ENCODE measurements at places on chromosomes 4 and X. TPM values are rescaled to one million over a fixed set of nuclear protein-coding genes. Genes with fewer than 3 reads are reported as not detected.
A peak's percentile ranks its signal among the peaks of the same experiment; 100 is the strongest.

- no peak for DNase-seq
Observed at GRCh38 chr4:71663780-71664179, 120.1 kb downstream of the GC start.

DNA sequence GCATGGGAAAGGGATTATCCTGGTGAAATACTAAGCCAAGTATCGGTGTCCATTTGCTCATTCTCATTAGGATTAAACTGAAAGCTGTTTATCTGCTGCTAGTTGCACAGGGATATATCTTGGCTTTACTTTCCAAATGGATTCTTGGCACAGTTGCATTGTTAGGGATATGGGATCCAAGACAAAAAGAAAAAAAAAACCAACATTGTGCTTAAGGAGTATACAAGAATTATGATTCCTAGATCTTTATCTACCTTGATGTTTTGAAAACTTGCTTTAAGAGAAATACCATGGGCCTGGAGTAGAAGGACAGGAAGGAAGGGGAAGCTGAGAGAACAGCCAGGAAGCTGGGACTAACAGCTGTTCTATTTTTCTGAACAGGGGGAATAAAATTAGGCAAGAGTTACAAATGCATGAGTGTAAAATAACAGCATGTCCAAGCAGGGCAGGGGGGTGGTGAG is 107.6 kb downstream of the ATXN3L start:
- no peak for DNase-seq

DNA sequence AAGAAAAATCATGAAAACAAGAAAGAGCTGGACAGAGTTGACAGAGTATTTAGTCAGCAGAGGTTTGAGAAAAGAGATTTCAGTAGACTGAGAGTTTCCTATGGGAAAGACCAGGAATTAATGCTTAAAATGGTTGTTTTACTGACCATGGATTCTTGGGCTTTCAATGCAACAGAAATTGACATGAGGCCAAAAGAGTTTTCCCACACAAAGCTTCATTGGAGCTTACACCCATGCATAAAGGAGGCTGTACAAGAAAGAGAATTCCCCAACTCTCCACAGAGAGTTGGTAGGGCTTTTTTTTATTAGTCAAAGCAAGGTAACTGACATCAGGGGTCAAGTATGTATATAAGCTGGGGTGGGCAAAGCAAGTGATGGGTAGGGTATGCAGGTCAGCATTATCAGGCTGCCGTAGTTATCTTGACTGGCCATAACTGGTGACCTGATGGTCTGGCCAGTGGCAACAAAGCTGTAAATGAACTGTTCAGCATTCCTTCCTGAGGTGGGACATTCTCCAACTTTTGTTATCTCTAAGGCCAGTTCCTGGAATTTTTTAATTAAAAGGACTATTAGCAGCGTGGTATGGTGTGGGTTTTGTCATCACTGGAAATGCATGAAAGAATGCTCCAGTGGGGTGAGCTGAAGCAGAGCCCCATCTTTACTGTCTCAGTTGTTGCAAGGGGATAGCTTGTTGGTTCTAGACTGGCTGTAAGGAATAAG is 117.0 kb downstream of the ADAM29 start:
- no peak for DNase-seq

GRCh38 chr4:17475481-17475880 is 36.4 kb downstream of the QDPR start:
- no peak for DNase-seq

DNA sequence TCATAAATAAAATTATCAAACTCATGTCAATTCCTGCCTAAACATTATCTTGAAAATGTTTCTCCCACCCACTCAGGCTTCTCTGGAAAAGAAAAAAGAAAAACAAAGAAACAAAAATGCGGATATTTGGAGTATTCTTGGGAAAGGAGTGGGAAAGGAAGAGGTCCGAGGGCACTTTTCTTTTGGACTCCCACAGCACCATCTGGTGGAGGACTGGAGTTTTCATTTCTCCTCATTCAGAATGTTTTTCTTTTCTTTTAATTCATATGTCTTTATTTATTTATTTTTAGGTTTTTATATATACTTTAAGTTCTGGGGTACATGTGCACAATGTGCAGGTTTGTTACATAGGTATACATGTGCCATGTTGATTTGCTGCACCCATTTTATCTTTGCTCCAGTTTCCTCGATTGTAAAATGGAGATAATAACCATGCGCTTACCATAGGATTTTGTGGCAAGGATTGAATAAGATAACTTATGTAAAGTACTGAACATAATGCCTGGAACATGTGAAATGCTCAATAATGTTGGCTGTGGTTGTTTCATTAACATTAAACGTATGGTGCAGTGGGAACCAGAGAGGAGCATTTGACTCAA is 8.0 kb upstream of the KCNE5 start:
- DNase-seq, result no peak

- DNase-seq, result no peak
Observed at GRCh38 chr4:141497627-141498026, 138.8 kb upstream of the IL15 start.

DNA sequence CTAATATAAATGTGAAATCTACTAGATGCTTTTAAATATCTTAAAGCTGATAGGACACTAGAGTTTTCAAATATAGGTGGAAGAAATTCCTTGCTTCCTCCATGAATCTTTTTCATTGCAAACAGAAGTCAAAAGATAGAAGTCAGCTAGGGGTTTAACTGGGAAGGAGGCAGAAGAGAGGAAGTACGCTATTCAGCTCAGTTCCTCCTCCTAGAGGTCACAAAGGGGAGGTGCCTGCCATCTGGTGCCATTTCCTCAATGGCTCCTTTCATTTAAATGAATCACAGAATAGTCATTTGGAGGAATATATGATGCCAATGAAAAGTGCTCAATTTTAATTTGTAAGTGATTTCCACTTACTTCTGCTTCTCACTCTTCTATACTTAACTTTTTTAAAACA is 8.5 kb downstream of the COL25A1 start:
- no peak for DNase-seq

- peak; percentile 28 for DNase-seq
Observed at GRCh38 chrX:154486052-154486395, 391 bp downstream of the UBL4A start.

GRCh38 chr4:7330811-7331681 is 103.7 kb downstream of the PSAPL1 start:
- no peak for DNase-seq

DNA sequence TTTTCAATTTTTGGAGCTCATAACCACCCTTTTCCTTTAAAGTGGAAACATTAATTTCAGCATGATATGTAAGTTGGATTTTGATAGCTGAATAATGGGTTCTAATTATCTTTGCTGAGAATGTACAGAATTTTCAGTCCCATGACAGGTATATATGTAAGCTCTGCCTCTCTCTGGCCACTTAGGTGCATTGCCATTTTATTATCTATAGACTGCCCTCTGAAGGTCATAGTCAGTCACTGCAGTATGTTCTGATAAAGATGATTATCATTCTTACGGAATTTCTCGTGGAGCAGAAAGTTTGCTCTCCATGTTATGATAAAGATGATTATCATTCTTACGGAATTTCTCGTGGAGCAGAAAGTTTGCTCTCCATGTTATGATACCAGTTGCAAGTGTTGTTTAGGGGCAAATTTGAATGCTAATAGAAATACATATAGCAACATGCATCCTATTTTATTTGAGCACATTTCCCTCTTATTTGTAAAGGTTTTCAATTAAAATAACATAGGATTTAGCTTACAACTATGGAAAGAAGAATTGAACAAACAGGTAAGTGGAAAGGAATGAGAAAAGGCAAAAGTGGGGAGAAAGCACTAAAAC is 10.4 kb downstream of the AFP start:
- no peak for DNase-seq

GRCh38 chrX:32804034-32804433 is 407.3 kb downstream of the DMD start:
- DNase-seq, result no peak

GRCh38 chr4:31291238-31291637 is 571.1 kb downstream of the PCDH7 start:
- no peak for DNase-seq

GRCh38 chrX:32501606-32502005 is 709.7 kb downstream of the DMD start:
- DNase-seq, result no peak

DNA sequence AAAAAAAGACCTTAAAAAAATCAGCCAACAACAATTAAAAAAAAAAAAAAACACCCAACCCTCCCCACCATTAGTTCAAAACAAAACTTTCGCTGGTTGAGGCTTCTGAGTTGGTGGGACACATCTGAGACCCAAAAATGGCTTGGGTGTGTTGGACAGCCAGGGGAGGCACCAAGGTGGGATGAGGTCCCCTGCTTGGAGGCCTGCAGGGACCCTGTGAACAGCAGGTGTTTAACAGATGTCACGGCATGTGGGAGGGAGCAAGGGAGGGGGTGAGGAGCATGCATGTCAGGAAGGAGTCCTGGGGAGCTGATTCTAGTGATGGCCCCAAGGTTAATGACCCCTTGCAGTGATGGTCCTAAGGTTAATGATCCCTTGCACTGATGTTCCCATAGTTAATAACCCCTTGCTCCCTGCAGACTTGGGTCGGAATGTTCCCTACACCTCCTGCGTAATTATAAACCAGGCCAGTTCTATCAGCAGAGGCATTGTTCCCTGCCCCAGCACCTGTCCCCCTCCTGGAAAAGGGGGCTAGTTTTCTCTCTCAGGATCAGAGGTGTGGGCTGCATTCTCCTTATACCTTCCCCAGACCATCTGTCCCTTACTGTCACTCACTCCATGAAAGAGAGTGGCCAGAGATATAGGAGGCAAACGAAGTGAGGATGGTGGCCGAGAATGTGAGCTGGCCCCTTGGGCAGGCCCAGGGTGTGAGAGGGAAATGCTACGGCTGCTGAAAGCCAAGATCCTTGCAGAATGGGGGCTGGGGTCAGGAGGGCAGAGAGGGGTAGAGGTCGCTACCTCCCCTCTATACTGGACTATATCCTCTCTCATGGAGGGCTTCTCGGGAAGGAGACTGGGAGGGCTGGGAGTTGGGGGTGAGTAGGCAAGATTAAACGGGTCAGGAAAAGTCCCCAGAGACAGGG is 2.3 kb upstream of the FOXP3 start:
- DNase-seq, result no peak

- no peak for DNase-seq
Observed at GRCh38 chrX:153778181-153778580, 2.7 kb upstream of the SRPK3 start.

IL2RG gene
- total RNA-seq, result 397 TPM

SPON2 gene
- total RNA-seq, result 12.1 TPM

RPS6KA6 gene
- total RNA-seq, result not detected

GPRIN3 gene
- 37.1 TPM for total RNA-seq

SMIM43 gene
- total RNA-seq, result not detected

LRRC66 gene
- 0.08 TPM for total RNA-seq

PRR32 gene
- total RNA-seq, result not detected

MAGEE1 gene
- 1.8 TPM for total RNA-seq

TLR8 gene
- total RNA-seq, result not detected

MND1 gene
- 13.5 TPM for total RNA-seq

GPR50 gene
- not detected for total RNA-seq

NXF2B gene
- not detected for total RNA-seq

GPM6B gene
- not detected for total RNA-seq

PTTG2 gene
- 0.66 TPM for total RNA-seq

DUSP21 gene
- not detected for total RNA-seq

EPGN gene
- total RNA-seq, result not detected

LIMCH1 gene
- total RNA-seq, result not detected

PFKFB1 gene
- 0.93 TPM for total RNA-seq

Measured in activated T-helper 1 cell treated with anti-CD3 and anti-CD28 coated beads, Interleukin-12 subunit alpha, Interleukin-12 subunit beta, Interleukin-2, Interleukin-4 antibody, amounts not matched to agents 30 ng/mL and 10 ng/mL and 1 ng/mL, durations not matched to agents 14 hours and 24 hours and 36 hours (primary cell).